ENCODE measurements at places on chromosomes 6 and 20.

GRCh38 chr20:39631557-39631956 lies 669.4 kb downstream of the DHX35 start:
- DNase-seq: no peak

- no peak for DNase-seq
Observed at GRCh38 chr6:163147994-163148393, 266.5 kb upstream of the QKI start.

DNA sequence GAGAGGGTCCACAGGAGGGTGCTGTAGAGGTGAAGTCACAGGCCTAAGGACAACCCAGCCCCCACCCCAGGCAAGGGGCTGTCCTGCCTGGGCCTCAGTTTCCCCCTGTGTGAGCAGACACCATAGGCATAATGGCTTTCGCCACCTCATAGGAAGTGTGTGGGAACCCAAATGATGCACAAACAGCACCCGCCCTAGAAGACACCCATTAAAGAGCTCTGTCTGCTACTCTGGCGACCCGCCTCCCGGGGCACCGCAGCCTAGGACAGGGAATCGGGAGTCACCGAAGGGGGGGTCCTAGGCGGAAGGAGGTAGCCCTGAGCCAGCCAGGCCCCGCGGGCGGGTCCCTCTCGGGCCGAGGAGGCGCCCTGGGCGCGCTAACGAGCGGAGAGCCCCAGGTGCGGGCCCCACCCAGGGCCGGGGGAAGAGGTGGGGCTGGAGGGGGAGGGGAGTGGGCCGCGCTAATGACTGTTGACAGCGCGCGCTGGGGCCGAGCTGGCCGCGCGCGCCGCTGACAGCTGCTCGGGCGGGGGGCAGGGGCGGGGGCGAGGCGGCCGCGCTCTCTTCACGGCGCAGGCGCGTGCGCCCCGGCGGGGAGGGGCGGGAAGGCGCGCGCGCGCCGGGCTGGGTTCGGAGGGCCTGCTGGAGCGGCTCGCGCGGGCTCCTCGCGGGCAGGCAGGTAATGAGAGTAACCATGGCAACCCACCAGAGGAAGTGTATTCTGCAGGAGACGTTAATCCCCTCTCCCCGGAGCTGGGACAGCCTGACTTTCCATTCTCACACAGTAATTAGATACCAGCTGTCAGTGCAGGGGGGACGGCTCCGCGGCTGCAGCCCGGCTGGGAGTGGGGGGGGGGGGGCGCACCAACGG lies 48.9 kb downstream of the NOL4L start:
- DNase-seq: no peak

DNA sequence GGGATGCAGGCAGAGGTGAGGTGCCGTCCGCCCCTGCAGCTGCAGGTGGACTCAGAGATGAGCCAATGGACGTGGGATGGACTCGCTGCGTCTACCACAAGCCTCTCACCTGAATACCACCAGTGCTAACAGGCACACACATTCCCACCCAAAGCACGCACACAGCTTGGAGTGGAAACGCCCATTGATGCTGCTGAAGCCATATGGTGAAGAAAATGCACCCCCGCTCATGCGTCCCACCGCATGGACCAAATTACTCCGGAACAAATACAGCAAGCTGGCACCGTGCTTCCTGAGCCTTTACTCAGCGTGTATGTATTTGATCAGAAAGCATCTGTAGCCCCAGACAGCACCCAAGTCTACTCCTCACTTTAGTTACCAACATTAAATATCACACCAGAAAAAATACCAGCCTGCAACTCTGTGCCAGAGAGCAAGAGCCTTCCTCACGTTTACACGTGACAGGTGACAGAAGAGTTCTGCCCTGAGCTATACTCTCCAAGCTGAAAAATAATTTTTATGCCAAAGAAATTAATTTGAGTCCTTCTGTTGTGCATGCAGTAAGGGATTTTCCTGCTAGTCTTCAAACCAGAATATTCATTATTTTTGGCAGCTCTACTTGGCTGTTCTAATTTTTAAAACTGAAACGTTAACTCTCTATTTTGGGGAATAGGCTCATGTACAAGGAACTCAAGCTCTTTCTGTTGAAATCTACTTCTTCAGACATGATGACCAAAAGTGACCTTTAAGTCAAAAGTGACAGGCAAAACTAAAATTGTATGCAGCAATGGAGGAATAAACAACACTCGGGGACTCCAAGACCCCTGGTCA lies 58.2 kb upstream of the SYNDIG1 start:
- no peak for DNase-seq

DNA sequence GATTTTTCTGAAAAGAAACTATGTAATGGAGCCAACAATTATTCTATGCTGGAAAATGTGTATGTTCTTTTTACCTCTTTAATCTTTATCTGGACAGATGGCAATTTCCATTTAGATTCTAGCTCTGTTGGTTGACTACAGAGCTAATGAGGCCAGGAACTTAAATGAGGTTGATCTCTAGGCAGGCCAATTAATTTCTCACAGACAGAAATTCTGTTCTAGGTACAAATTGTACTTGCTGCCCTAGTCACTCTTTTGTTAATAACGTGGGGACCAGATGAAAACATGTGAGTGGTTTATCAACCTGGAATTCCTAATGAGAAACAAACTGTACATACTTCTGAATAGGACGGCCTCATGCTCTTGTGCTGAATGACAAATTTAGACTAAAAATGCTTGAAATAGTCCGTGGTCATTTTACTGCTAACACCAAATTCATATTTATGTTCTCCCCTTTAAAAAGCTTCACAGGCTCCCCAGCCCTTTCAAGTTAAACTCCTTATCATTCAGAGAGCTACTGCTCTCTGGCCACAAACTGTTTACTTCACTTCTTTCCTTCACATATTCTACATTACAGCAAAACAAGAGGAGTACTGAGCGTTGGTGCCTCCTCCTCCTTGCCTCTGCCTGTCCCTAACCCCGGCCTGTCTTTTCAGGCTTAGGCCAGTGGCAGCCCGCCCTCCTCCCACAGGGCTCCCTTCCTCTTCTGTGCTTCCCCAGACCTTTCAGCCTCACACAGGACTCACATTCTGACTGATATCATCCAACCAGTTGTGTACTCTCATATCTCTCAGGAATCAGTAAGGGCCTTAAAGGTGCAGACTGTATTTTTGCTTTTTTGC lies 41.4 kb downstream of the DTNBP1 start:
- DNase-seq: peak; percentile 22
